ENCODE measurements at places on chromosomes 5 and 9. TPM values are rescaled to one million over a fixed set of nuclear protein-coding genes. Genes with fewer than 3 reads are reported as not detected.

Gene IFNA2
- not detected for polyA plus RNA-seq

Gene CDH12
- polyA plus RNA-seq, result 0.05 TPM

Gene HNRNPK
- 646 TPM for polyA plus RNA-seq

Gene ECSCR
- polyA plus RNA-seq, result 43.5 TPM

Gene ABL1
- polyA plus RNA-seq, result 56.9 TPM

Gene PFN3
- not detected for polyA plus RNA-seq

Gene LCN9
- polyA plus RNA-seq, result not detected
